ENCODE measurements at places on chromosomes 1 and 21.

GRCh38 chr1:228313536-228314277, 92.9 kb downstream of the TRIM11 start:
- no peak for DNase-seq

DNA sequence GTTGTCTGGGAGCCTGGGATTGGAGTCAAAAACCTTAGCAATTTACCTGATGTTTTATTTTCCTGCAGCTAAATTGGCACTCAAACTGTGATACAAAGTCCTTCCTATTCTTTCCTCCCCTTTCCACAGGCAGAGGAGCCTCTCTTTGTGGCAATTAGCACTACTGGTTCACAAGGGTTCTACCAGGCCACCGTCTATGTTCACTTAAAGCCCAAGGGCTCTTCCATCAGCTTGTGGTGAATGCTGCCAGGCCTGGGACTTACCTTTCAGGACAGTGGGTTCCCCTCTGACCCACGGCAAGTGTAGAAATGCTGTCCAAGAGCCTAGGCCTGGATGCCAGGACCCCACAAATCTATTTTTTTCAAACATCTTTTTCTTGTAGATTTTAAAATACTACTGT, 251.9 kb upstream of the B3GALT2 start:
- DNase-seq: no peak

DNA sequence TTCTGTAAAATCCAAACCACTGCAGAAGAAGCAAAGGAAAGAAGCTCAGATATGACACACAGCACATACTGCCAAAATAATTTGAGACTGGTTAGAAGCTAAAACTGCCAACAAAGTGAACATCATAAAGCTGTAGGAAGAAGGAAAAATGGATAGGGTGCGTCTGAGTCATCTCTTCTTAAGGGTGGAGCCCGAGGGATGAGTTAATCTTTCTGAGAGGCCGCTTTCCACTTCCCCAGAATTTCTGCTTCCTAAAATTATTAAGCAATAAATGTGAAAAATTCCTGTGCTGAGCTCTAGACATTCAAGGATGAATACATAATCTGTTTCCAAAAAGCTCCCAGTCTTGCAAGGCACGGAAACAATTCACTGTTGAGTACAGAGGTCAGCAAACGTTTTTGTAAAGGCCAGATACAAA, 20.1 kb downstream of the PPT1 start:
- no peak for DNase-seq

- DNase-seq: no peak
Measured at GRCh38 chr1:59601041-59601441, 213.7 kb upstream of the HOOK1 start.

GRCh38 chr1:241775021-241775420, 73.0 kb upstream of the EXO1 start:
- DNase-seq: no peak

DNA sequence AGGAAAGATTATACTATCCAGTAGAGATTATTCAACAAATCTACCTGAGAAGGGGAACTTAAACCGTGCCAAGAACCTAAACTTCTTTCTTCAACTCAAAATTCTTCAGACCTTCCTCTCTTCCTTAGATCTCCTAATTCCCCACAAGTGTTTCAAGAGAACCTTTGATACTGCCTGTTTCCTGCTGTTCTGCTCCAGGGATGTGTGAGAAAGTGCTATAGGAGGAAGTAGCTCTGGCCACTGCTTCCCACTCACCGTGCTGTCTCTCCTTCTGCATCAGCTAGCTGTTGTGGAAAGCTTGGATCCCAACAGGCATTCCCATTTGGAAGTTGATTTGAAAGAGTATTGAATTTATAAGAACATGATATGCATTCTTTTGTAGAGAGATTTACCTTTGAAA, 4.5 kb upstream of the NOS1AP start:
- no peak for DNase-seq

- no peak for DNase-seq
Measured at GRCh38 chr1:230744382-230744781, 2.8 kb upstream of the CAPN9 start.

GRCh38 chr1:248417854-248418253, 15.0 kb downstream of the OR2T1 start:
- no peak for DNase-seq

- no peak for DNase-seq
Measured at GRCh38 chr1:24117722-24118409, 5.9 kb upstream of the MYOM3 start.

GRCh38 chr1:212179394-212180076, 105.7 kb upstream of the PPP2R5A start:
- DNase-seq: no peak

GRCh38 chr21:37702241-37702640, 214.0 kb downstream of the KCNJ6 start:
- no peak for DNase-seq

DNA sequence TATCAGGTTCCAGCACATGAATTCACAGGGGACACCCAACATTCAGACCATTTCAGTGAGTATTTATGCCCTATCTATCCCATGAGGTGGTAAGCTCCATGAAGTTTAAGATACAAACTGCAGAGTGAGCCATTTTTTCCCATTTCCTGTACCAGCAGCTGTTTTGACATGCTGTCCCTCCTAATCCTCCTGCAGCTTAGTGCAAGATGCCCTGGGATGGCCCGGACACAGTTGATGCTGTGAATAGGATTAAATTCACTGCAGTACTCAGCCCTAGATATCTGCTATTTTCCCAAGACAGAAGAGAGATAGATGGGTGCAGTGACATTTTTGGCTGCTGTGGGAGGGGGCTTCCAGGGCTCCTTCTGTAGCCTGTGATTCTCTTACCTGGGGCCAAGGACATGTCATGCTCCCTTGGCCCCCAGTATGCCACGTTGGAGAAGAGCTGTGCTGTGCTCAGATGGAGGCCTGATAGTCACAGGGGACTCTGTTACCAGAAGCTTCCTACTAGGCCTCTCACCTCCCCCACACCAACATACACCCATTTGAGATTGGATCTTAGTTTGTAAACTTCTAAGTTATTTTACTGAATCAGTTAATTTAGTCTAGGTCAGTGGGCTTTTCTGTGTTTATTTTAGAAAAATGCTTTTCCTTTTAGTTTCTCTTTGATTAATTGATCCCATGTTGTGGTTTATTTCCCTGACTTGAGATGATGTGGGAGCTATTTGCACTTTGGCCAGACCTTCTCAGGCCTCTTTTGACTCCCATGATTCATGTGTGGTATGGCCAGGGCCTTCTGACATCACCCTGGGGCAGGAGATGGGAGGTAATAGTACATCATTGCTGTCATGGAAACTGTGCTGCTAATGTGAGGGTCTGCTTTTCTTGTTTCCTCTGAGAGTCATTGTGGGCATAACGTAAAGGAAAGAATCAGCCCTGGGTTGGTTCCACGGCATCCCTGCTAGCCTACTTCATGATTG, 92.6 kb downstream of the ST3GAL3 start:
- no peak for DNase-seq

- DNase-seq: no peak
Measured at GRCh38 chr1:29179641-29180184, 2.0 kb downstream of the SRSF4 start.

DNA sequence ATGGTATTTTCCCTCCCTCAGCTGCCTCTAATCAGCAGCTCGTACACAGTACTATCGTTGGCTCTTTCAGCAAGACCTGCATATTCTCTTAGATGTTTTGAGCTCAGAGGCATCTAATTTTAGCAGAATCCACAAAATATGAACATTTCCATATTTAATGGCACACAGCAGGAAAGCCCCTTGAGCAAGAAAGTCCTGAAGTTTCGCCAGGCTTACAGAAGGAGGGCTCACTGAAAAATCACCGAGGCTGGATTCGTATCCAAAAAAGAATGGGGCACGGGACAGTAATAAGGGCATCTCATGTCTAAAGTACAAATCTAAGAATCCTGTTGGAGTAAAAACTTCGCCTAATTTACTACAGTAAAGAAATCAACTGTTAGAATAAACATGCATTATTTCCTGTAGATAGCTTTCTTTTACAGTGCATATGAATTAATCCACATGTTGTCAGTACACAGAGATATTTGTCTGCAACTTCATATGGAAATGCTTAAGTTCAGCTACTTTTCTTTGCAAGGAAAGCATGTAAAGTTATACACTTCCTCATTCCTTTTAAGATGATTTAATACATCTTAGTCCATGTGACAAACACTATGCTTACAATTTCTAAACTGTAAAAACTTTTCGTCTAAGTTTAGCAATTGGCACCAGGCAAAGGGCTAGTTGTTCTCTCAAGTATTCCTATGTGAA, 1205.3 kb upstream of the ADGRL4 start:
- no peak for DNase-seq

DNA sequence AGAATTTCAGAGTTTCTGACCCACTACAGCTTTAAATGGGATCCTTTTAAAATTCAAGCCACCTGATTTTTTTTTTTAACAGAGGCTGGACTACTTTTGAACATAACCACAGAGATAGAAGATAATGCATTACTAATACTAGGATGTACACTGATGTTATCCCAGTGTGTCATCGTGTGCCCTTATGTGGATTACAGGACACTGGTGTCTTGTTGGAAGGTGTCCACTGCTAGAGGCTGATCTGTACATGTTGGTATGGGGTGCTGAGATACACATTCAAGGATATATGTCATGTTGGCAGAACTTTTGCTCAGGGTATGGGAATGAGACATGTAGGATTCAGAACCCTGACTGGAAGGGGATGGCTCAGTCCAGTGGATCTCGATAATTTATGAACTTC, 56.3 kb downstream of the INAVA start:
- no peak for DNase-seq

GRCh38 chr1:185632659-185633423, 101.3 kb upstream of the HMCN1 start:
- DNase-seq: no peak

DNA sequence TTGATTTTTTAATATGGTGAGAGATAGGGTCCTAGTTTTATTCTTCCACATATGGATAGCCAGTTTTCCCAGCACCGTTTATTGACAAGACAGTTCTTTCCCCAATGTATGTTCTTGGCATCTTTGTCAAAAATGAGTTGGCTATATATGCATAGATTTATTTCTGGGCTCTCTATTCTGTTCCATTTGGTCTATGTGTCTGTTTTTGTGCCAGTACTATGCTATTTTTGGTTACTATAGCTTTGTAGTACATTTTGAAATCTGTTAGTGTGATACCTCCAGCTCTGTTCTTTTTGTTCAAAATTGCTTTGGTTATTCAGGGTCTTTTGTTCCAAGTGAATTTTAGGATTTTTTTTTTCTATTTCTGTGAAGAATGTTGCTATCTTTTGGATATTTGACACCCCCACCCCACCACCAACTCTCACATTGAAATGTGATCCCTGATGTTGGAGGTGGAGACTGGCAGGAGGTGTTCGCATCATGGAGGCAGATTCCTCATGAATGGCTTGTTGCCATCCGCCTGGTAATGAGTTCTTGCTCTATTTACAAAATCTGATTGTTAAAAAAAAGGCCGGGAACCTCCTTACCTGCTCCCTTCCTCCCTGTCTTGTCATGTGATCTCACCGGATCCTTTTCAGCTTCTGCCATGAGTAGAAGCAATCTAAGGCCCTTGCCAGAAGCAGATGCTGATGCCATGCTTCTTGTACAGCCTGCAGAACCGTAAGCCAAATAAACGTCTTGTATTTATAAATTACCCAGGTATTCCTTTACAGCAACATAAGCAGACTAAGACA, 54.8 kb upstream of the KRTAP19-8 start:
- DNase-seq: no peak

GRCh38 chr1:6308449-6308848, 47.6 kb upstream of the GPR153 start:
- no peak for DNase-seq

- peak; percentile 79 for DNase-seq
Measured at GRCh38 chr1:44609412-44609767, 64.9 kb downstream of the TMEM53 start.

- DNase-seq: no peak
Measured at GRCh38 chr1:76998582-76999223, 131.4 kb downstream of the ST6GALNAC5 start.

GRCh38 chr1:159338018-159338417, 35.9 kb downstream of the FCER1A start:
- DNase-seq: no peak

DNA sequence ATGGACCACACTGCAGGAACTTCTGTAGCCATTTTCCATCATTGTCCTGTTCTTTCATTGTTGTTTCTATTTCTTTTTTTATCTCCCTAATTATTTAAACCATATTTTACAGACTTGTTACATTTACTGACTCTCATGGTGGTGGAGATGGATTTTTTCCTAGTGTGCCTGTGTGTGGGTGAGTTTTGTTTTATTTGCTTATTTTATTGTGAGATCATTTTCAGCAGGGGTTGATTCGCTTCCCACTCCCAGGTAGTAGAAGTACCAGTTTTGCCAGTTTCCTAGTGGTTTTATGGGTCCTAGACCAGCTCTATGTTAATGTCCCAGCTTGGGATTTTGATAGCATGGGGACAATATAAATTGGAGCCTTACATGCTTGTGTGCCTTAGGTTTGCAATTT, 80.0 kb upstream of the BACH1 start:
- no peak for DNase-seq

- no peak for DNase-seq
Measured at GRCh38 chr1:174789399-174789798, 210.3 kb upstream of the CACYBP start.

DNA sequence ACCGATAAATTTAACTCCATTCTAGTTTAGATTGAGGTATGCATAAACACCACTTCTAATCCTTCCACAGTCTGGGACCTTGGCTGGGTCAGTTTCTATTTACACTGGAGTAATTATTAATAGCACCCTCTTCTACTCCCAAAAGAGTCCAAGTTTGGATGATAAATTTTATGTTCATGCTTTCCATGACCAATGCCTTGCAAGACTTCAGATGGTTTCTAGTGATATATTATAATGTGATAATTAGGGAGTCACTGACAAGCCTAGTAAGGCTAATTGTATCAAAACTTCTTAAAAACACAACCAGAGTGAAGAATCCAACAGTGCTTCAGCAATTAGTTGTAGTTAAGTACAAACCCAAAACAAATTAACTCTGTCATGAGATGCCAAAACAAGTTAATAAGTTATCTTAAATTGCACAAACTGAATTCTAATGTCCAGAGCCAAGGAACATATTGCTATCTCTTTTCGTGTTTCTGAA, 489.6 kb downstream of the TTLL7 start:
- no peak for DNase-seq

GRCh38 chr1:118828038-118828437, 160.1 kb downstream of the TBX15 start:
- DNase-seq: no peak

- DNase-seq: no peak
Measured at GRCh38 chr1:84089465-84089864, 54.6 kb upstream of the PRKACB start.

GRCh38 chr1:228920831-228921230, 185.6 kb downstream of the RHOU start:
- DNase-seq: no peak

DNA sequence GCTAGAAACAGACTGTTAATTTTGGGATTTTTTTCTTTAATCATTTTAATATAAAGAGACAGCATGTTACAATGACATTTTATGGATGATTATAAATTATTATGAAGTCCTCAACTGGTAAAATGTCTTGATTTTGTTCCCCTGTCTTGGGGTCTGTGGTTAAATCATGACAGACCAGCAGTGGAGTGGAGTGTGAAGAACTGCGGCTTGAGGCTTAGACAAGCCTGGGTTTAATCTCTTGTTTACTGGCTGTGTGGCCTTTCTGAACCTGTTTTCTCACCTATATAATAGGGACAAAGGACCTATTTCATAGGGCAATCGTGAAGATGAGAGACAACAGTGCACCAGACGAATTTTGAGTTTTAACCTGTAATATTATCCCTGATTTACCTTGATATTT, 1.8 kb upstream of the UMODL1 start:
- DNase-seq: no peak

All from ecto neural progenitor cell (in vitro differentiated cells).